ENCODE measurements at places on chromosomes 5 and 9. TPM values are rescaled to one million over a fixed set of nuclear protein-coding genes. Genes with fewer than 3 reads are reported as not detected.

The RGMB gene
- total RNA-seq: 132 TPM

The SUSD3 gene
- not detected for total RNA-seq

The LCN2 gene
- total RNA-seq: not detected

The RMRP gene
- 22,749 TPM for total RNA-seq

The C8G gene
- 0.72 TPM for total RNA-seq

The FAM78A gene
- total RNA-seq: 0.69 TPM

The PKD2L2 gene
- not detected for total RNA-seq

All from smooth muscle cell of the pulmonary artery (primary cell).